ENCODE measurements at places on chromosomes 16 and 17.

GRCh38 chr16:47143677-47144558 is at the start of gene NETO2:
TSS of gene NETO2 (minus strand) at chr16:47143945. CDS start at chr16:47143612, 333 bp downstream.
- peak; percentile 80 for DNase-seq

GRCh38 chr17:12553625-12554024 is 112.1 kb upstream of the MYOCD start:
- no peak for DNase-seq

DNA sequence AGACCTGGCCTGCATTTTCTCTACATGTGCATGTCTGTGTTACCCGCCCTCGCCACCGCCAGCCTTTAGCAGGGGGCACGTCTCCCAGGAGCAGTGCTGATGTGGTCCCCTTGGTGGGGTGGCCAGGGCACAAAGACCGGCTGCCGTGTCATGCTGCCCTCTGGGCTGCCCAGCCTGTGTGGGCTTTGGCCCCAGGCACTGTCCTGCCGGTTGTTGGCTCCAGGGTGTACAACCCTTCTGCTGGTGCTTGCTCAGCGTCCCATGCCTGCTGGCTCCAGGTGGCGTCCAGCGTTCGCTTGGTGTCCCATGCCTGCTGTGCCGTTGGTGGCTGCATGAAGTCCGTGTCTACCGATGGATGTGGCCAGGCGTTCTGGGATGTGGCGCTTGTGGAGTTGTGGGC is 4.1 kb downstream of the BAIAP2 start:
- no peak for DNase-seq

DNA sequence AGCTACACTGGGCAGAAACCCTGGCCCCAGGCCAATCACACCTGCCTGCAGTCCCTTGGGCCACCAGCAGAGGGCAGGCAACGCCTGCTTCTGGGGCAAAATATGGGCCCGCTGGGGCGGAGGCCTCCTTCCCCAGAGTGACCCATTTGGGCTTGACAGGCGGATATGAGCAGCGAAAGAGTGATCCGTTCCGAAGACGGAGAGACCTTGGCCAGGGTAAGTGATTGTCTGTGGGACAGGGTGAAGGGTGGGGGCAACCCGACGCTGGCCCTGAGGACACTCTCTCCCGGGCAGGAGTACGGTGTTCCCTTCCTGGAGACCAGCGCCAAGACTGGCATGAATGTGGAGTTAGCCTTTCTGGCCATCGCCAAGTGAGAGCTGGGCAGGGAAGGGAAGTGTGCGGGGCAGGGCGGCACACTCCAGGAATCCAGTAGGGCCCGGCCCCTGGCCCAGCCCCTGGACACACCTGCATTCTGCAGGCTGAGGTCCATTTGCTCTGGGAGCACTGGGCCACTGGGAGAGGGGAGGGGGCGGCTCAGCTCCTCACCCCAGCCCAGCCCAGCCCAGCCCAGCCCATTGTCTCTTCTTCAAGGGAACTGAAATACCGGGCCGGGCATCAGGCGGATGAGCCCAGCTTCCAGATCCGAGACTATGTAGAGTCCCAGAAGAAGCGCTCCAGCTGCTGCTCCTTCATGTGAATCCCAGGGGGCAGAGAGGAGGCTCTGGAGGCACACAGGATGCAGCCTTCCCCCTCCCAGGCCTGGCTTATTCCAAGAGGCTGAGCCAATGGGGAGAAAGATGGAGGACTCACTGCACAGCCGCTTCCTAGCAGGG is 3.5 kb upstream of the NHERF1 start:
- DNase-seq = peak; percentile 86

DNA sequence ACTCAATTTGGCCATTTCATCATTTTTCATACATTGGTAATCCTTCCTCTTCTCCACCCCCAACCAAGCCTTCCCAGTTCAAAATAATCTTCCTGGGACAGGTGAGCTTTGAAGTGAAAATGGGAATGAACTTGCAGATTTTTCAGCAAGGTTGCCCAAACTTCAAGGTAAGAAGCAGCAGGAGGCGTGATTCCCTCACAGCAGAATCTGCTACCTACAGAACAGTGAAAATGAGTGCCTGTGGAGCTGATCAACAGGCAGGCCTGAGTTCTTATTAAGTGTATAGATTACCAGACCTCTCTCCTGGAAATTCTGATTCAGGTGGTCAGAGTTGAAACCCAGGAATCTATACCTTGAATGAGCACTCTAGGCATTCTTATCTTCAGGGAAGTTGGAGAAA is 356.6 kb downstream of the RBFOX1 start:
- DNase-seq = no peak

DNA sequence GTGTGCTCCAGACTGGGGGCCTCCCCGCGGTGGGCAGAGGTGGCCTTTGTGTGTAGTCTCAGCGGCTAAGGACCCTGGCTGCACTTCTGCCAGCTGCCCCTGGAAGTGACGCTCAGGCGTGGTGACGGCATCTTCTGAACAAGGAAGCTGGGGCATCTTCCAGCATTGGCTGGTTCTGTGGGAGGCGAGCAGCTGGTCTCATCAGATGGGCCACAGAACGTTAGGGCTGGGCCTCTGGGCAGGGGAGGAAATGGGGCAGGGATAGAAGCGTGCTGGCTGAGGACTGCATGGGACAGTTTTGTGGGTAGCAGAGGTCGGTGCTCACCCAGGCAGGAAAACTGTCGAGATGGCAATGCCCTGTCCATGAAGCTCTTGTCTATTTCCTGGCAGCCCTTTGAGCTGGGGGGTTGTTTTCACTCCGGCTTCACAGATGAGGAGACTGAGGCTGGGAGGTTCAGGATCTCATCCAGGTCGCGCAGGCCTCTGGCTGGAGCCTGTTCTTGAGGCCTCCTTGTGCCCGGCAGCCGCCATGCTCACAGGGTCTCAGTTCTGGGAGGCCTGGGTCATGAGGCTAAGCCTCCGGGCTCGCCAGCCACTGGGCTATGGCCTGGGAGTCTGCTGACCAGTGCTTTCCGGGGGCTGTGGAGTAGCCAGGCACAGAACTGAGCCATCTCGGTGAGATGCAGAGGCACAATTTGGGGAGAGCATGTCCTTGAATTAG is 16.3 kb downstream of the IRF8 start:
- no peak for DNase-seq

DNA sequence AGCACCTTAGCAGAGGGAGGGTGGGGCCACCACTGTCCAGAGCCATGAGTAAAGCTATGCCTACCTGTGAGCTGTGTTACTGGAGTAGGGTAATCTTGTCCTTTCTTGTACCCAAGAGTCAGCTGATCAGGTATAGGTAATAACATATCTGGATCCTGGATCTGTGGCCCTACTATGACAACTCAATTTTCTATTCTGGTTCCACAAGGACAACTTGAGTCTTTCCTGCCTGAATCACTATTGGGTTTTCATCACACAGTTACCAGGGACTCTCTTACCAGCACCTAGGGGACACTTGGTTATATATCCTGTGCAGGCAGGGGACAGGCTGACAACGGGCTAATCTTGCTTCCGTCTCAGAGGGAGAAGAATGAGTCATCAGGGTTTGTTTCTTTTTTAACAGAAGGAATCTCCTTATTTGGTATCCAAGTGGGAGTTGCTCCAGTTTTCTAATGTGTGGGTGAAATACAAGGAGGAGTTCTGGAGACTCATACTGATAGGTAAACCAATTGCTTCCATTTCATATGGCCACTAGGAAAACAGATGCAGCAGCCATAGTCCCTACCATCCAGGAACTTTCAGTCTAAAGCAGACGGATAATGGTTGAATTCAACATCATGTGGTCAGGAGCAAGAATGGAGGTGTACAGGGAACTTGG is 6.8 kb downstream of the ZNF267 start:
- no peak for DNase-seq

- no peak for DNase-seq
These were observed at the start of gene OTOP2 for GRCh38 chr17:74924250-74924948. TSS of gene OTOP2 (plus strand) at chr17:74924273. CDS start at chr17:74924633, 360 bp downstream.

DNA sequence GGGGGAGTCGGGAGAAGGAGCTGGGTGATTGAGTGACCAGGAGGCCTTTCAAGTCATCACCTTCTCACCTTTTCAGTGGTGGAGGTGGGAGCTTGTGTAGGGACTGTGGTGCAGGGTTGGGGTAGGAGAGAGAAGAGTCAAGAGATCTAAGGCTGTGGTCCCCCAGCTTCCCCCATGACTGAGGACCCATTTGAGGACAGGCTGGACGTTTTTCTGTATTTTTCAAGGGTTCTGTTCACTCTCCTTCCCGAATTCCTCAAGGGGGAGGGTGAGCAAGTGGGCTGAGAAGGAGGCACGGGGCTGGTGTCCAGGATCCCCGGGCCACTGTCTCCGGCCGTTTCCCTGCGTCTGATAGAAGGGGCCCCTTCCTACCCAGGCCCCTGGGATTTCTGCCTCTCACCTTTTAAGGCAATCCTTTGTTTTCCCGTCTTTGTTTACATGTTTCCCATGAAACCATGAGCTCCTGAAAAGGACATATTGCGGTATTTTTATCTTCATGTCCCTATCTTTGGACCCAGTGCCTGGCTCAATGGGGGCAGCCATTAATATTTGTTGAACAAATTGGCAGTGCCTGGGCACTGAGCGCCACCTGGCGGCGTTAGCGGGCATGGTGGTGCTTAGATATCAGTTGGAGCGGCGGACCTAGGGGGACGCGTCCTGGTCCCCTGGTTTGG is 9.2 kb upstream of the CD300A start:
- DNase-seq = peak; percentile 86

GRCh38 chr16:22890976-22891375 is 77.0 kb downstream of the HS3ST2 start:
- DNase-seq = no peak

- DNase-seq = no peak
These were observed 155.4 kb upstream of the FOXF1 start for GRCh38 chr16:86354641-86355513.

GRCh38 chr17:40846515-40847144 is 20.4 kb downstream of the KRT12 start:
- DNase-seq = no peak

GRCh38 chr16:68146585-68146984 is 61.4 kb downstream of the NFATC3 start:
- DNase-seq = no peak

GRCh38 chr16:12293017-12293618 is 316.6 kb downstream of the SNX29 start:
- DNase-seq = no peak

GRCh38 chr16:75860326-75861053 is 134.2 kb upstream of the CPHXL start:
- DNase-seq = no peak

- no peak for DNase-seq
These were observed 53.0 kb downstream of the TUBD1 start for GRCh38 chr17:59839651-59840328.

DNA sequence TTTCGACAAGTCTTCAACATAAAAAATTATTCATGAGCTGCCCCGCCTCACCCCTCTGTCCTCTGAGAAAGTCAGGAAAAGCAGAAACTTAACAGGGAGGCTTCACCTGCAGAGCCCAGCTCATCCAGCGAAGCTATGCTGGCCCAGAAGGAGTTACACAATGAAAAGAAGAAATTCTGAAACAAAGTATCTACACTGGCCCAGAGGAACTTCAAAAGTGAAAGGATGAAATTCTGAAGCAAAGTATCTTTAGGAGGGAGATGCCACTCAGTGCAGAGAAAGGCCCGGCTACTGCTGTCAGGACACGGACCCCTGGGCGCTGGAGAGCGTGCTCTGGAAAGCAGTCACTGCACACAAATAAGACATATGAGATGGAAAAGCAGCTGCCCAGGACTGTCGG is 1.6 kb downstream of the GALNS start:
- DNase-seq = no peak

DNA sequence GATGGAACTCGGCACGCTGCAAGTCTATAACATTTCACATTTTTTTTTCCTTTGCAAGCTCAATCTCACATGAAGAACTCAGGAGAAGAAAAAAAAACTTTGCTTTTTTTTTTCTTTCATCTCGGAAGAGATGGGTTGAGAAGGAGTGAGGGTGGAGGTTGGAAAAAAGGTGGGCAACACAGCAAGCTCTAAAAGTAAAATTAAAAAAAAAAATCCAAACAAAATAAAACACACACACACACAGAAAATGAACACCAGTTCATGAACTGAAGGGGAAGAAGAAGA is 2.5 kb downstream of the MAF start:
- DNase-seq = no peak

DNA sequence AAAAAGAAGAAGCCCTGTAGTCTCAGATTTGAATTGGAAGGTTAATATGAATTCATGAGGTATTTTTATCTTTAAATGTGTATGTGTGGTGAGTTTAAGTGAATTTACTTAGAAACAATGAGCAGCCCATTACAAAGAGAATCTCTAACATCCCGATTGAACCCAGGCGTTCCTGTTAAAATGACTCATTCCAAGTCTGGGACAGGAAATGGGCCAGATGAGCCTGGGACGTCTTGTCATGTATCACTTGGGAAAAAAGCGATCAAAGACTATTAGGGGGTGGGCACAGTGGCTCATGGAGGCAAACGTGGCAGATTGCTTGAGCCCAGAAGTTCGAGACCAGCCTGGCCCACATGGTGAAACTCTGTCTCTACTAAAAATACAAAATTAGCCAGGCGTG is 81.6 kb downstream of the SEC14L1 start:
- DNase-seq = no peak

GRCh38 chr17:51799240-51799639 is 359.3 kb downstream of the CA10 start:
- no peak for DNase-seq

GRCh38 chr17:7972131-7972785 is 30.2 kb upstream of the GUCY2D start:
- DNase-seq = no peak

GRCh38 chr16:11314309-11314894 is 30.9 kb upstream of the RMI2 start:
- DNase-seq = no peak

GRCh38 chr16:86934581-86935375 is 356.4 kb downstream of the FOXL1 start:
- DNase-seq = no peak

DNA sequence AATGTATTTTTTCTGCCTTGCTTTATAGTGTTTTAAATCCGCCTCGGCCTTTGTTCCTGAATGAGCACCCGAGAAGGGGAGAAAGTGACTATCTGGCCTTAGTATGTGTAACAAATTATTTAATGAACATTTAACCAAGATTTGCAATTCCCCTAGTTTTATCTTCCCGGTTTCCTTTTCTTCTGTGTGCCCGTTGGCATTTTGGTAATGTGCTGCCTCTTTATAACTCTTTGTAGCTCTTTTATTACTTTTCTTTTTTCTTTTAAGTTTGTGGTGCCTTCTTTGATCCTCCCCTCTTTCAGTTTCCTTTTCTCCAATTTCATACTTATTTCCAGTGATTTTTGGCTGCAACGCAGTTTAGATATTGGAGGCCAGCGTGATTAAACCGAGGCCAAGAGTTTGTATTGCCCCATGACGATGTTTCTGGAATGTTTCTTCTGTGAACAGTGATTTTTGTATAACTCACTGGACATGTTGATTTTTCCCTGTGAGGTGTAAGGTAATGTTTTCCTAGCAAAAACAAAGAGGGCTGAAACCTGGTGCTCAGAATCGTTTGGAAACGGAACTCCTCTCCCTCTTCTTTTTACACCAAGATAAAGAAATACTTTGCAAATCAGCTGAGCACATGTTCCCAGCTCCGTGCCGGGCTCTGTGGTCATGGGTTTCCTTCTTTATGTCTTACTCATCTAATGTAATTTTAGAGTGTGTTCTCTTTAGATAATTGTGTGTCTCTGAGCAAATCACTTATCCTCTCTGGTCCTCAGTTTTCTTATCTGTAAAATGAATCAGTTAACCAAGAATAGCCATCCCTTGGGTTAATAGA is 344.3 kb downstream of the WWOX start:
- DNase-seq = no peak

GRCh38 chr16:51144203-51144602 is 6.9 kb downstream of the SALL1 start:
- peak; percentile 48 for DNase-seq

GRCh38 chr17:1011760-1012735 is 15.1 kb downstream of the TIMM22 start:
- DNase-seq = no peak

Data from HAP-1 (cell line).